Frontal cortex (tissue), 4 donors: ENCODE measurements at places on chromosomes 1 and 21. TPM values are rescaled to one million over a fixed set of nuclear protein-coding genes. Genes with fewer than 3 reads are reported as not detected.

PEX19 gene
- 24.1 TPM for total RNA-seq

SPRR5 gene
- not detected for total RNA-seq

C8B gene
- total RNA-seq = not detected

SLC35F3 gene
- total RNA-seq = 2.4 TPM

AMPD1 gene
- total RNA-seq = not detected

EBNA1BP2 gene
- 57.5 TPM for total RNA-seq

NID1 gene
- 11.0 TPM for total RNA-seq

TMEM201 gene
- 3.7 TPM for total RNA-seq

GFI1 gene
- not detected for total RNA-seq

LRRC38 gene
- not detected for total RNA-seq

TMEM50A gene
- 186 TPM for total RNA-seq

RGS5 gene
- total RNA-seq = 6.9 TPM

PAQR6 gene
- total RNA-seq = 7.7 TPM
